ENCODE measurements at places on chromosomes 11 and 22. TPM values are rescaled to one million over a fixed set of nuclear protein-coding genes. Genes with fewer than 3 reads are reported as not detected.

The PHOX2A gene
- 1.4 TPM for total RNA-seq

The XKR3 gene
- total RNA-seq, result not detected

GRCh38 chr11:73640592-73640991 is 5.8 kb upstream of the PLEKHB1 start:
- H3K27ac ChIP-seq, result no peak overlapping the region
- H3K4me1 ChIP-seq, result no peaks in the 10 kb centered on the region
- no peaks in the 10 kb centered on the region for H3K27me3 ChIP-seq
- no peak overlapping the region for H3K4me3 ChIP-seq
- H3K36me3 ChIP-seq, result no peaks in the 10 kb centered on the region

DNA sequence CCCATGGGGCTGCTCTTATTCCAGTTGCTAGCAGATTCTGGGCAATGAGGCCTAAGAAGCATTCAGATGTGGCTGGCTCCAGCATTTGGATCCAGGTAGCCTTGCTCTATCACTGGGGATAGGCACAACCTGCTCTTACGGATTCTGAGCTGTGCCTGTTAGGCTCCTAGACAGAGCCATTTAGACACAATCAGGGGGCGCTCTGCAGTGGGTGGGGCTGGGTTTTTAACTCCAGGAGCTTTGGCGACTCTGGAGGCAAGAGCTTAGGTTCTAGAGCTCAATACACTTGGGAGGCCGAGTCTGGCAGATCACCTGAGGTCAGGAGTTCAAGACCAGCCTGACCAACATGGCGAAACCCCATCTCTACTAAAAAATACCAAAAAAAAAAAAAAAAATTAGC is 32.0 kb downstream of the KCNC1 start:
- H3K36me3 ChIP-seq, result no peaks in the 10 kb centered on the region
- H3K27me3 ChIP-seq, result no peaks in the 10 kb centered on the region
- peak; percentile 66 for DNase-seq

DNA sequence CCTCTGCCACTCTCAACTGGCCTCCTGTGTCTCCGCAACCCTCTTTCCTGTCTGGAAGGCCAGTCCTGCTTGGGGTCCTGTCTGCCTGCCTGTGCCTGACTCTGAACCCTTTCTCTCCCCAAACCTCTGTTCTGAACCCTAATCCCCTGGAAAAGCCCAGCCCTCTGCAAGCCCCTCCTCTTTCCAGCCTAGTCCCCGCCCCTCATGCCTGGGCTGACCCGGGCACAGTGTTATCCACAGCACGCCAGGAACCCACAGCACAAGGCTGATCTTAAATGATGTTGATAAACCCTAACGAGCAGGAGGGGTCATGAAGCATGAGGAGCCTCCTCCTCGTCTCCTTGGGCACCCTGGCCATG is at the start of gene IFITM10:
IFITM10 (minus strand) TSS at position 115 of the 359 bp plus-strand sequence. CDS start 153 bp downstream, outside the sequence.
- H3K4me3 ChIP-seq, result peak within 1 kb of the TSS; percentile 54
- H3K27ac ChIP-seq, result no peak within 1 kb of the TSS
- DNase-seq, result no peak
- H3K4me1 ChIP-seq, result no peaks in the 10 kb centered on the region

DNA sequence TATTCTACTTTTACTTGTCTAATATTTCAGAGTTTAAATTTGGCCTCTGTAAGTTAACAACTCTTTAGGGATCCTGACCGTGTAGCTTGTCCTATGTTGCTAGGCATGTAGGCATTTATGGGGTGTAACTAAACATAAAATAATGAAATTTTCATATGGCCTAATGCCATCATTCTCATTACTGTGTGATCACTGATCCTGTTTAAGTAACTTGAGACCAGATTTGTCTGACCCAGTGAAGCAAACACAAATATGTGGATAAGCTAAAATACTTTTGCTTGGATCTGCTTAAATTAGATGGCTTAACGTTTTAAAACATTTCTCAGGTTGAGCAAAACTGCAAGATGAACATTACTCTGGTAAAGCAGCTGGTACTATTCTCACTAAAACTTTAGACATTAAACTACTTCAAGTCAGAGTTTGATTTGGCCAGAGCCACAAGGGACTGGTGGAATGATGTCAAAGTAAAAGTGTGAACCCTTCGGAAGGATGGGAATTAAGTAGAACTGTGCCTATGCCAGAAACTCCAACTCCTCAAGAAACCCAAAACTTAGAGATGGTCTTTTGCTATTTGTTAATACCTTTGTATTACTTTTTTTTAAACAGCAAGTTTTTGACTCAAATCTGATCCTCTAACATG is 12.5 kb downstream of the QSER1 start:
- peaks cover 9% of the 10 kb centered on the region for H3K4me1 ChIP-seq
- H3K36me3 ChIP-seq, result peaks cover 52% of the 10 kb centered on the region
- DNase-seq, result no peak

DNA sequence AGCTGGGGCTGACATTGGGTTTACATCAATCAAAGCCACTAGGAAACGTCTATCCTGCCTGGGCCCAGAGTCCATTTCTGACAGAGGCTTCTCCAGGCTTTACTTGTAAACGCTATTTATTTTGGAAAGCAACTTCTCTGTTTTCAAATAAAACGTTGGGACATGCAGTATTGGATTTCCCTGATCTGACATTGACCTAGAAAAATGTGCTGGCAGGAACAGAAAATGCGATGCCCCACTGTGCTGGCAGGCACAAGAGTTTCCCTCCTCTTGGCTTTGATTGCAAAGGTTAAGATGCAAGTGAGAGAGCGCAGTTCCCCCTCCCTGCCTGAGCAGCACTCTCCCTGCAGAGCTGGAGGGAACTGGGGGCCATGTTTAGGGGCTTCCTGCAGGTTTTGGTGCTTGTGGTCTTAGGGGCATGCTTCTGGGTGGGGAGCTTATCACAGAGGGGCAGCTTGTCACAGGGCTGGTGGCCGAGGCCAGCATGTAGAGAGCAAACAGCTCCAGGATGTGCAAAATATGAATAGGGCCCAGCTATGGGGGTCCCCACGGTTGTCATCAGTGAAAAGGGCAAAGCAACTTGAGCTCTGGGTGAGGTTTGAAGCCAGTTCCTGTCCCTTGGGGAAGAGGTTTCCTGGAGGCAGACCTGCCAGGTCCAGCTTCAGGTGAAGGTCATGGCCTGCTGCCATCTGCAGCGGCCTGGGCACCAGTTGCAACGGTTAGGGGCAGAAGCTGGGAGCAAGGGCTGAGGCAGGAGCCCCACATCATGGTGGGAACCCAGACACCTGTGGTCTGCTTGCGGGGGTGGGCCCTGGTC is 42.3 kb upstream of the DKK3 start:
- no peaks in the 10 kb centered on the region for H3K36me3 ChIP-seq
- H3K27me3 ChIP-seq, result no peaks in the 10 kb centered on the region
- DNase-seq, result no peak
- H3K27ac ChIP-seq, result no peak overlapping the region
- no peak overlapping the region for H3K4me3 ChIP-seq
- H3K4me1 ChIP-seq, result no peaks in the 10 kb centered on the region

DNA sequence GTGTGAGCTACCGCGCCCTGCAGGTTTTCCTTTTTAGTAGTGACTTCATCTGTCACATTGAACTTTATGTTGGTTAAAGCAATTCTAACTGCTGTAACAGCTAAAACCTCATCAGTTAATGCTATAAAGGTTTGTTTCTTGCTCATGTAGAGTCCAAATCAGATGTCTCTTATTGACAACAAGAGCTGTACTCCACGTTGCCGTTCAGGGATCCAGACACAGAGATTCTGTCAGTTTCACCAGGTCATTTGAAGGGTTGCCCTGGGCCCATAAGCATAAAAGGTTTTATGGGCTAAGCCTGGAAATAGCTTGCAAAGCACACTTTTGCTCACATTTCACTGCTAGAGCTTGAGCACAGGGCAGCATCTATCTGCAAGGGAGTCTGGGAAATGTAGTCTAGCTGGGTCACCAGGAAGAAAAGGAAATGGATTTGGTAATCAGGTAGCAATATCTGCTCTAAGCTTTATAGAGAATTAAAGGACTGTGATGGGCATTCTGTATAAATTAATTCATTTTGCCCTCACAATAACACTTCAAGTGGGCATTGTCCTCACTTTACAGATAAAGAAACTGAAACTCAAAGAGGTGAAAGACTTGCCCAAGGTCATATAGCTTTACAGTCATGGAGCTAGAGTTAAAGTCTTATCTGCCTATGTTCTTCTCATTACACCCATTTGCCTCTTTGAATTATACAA is 25.2 kb upstream of the PTPRJ start:
- H3K36me3 ChIP-seq, result no peaks in the 10 kb centered on the region
- no peak overlapping the region for H3K27ac ChIP-seq
- no peaks in the 10 kb centered on the region for H3K4me1 ChIP-seq
- DNase-seq, result no peak
- no peak overlapping the region for H3K4me3 ChIP-seq

DNA sequence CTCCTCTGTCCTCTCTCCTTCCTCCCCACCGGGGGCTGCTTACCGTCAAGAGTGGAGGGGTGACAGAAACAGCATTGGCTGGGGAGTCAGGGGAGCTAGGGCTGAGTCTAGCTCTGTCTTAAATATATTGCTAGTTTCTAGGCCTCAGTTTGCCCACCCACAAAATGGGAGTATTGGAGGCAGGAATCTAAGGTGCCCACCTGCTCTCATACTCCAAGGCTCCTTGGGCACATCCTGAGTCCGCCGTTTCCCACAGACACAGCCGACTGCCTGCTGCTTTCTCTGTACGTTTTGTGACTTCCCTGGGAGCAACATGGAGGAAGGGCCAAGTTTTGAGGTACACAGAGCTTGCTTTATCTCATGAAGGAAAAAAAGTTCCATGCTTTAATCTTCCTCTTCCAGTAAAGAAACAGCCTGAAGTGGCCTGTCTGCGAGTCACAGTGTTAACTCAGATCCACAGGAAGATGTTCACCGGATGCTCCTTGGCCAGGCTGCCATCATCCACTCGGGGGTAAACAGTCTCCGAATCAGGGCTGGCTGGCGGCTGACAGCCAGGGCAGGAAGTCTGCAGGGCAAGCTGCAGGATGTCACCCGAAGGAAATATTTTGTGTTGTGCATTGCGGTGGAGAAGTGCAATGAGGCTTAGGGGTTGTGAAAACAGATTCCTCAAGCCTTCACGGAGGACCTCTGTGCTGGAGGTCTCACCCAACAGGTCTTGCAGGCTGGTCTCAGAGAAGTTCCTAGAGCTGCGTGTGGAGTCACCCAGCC is 11.0 kb upstream of the CERK start:
- no peaks in the 10 kb centered on the region for H3K36me3 ChIP-seq
- no peak overlapping the region for H3K4me3 ChIP-seq
- H3K27ac ChIP-seq, result no peak overlapping the region
- no peaks in the 10 kb centered on the region for H3K4me1 ChIP-seq
- no peaks in the 10 kb centered on the region for H3K27me3 ChIP-seq
- no peak for DNase-seq

DNA sequence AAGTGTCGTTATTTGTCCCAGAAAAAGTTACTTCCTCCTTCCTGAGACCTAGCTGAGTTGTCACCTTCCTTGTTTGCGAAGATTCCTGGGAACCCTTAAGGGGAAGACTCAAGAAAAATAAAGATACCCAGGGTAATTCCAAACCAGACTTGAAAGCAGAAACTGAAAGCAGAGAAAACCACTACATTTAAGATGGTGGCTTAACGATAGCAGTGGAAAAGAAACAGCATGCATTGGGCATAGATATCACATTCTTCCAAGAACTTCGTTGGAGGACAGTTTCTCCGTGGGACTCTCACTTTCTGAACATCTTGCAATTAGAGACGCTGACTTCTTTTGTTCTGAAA is 89.1 kb downstream of the FAM76B start:
- H3K4me3 ChIP-seq, result no peak overlapping the region
- H3K27ac ChIP-seq, result no peak overlapping the region
- no peaks in the 10 kb centered on the region for H3K4me1 ChIP-seq
- H3K36me3 ChIP-seq, result no peaks in the 10 kb centered on the region

DNA sequence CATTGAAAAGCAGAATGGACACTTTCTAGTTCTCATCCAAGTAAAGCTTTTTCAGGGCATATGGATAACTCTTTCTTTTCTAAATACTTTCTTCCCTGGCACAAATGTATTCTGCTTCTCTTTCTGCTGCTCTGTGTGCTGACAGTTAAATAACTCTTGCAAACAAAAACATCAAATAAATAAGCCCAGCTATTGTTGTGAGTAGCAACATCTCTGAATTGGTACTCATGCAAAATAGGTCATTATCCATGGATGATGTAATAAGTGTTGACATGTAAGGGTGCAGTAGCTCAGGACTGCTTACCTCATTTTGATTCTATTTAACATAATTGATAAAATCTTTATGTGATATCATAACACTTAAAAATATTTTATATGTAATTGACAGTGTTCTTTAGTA is 164.3 kb downstream of the MSANTD4 start:
- no peak for DNase-seq
- no peaks in the 10 kb centered on the region for H3K36me3 ChIP-seq
- no peak overlapping the region for H3K4me3 ChIP-seq

GRCh38 chr11:47360341-47360740 is 7.8 kb upstream of the MYBPC3 start:
- no peak overlapping the region for H3K4me3 ChIP-seq
- no peak for DNase-seq
- H3K36me3 ChIP-seq, result no peaks in the 10 kb centered on the region
- no peaks in the 10 kb centered on the region for H3K27me3 ChIP-seq

Data from H9 (cell line).